ENCODE measurements at places on chromosomes 4 and X. TPM values are rescaled to one million over a fixed set of nuclear protein-coding genes. Genes with fewer than 3 reads are reported as not detected.
A peak's percentile ranks its signal among the peaks of the same experiment; 100 is the strongest.

Gene ZDHHC15
- 1.4 TPM for total RNA-seq

Gene PLRG1
- 68.8 TPM for total RNA-seq

GRCh38 chr4:38896940-38897339, 29.3 kb downstream of the FAM114A1 start:
- DNase-seq: no peak

DNA sequence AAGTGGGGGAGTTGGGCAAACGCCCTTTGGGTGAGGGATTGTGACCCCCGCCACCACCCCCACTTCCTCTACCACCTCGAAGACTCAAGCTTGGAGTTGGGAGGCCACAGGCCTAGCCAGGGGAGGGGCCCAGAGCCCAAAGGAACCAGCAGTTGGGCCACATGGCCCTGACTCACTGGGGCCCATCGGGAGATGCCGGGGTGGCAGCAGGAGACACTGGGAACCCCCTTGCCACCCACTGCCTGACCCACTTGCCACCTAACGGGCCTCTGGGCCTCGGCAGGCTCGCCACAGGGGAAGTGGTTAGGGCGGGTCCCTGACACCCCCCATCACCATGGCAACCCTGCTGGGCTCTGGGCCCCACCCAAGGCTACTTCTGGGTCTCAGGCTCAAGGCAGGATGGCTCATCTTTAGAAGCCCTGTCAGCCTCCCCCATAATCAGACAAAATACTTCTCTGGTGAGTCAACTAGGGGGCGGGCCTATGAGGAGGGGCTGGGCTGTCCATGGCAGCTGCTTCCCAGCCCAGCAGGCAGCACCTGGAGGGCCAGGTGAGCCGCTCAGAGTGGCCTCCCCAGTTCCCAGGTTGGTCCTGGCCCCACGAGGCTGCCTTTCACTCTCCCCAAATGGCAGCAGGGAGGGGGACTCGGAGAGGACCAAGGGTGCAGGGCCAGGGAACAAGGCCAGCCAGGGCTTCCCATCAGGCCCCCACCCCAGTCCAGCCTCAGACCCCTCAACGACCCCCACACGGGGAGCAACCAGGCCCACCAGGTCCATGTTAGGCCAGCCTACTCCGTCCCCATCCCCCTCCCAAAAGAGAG, 5.6 kb downstream of the FLNA start:
- DNase-seq: peak; percentile 90
